D721Med (cell line): ENCODE measurements at places on chromosomes 3 and 15.

GRCh38 chr3:176914764-176915163 is 282.5 kb downstream of the TBL1XR1 start:
- no peak for DNase-seq

DNA sequence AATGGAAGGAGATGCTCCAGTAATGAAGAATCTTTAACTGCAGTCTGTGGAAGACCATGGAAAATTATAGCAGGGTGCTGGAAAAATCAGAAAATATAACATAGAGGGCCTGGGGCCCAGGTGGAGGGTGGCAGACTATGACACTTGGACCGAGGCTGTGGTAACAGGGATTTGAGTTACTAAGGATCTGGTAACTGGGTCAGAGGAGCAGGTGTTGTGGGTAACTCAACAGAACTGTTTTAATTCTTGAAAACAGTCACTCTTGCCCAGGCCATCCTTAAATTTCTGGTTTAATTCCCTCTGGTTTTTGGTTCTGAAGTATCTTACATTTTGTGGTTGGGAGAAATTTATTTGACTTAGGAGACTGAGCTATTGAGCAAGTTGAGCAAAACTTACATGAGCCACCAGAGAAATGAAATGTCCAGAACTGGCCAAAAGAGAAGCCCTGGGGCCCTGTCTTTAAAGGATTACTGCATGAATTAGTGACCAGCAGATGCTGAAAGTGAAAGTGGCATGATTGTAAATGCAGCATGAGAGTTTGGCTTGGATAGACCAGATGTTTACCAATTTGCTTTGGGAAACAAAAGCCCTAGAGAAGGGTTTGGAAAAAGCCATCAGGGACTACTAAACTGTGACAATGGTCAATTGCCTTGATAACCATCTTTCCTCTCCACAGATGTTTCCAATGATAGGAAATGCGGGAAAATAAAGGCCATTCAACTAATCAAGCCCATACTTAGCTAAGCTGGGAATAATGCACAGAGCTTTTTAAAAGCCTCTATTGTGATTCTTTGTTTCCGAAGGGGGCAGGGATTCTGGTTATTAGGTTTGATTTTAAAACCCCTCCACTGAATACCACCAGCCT is 374.9 kb upstream of the TGFBR2 start:
- no peak for DNase-seq

- no peak for DNase-seq
Observed at GRCh38 chr3:57385498-57385897, 93.0 kb upstream of the ASB14 start.

DNA sequence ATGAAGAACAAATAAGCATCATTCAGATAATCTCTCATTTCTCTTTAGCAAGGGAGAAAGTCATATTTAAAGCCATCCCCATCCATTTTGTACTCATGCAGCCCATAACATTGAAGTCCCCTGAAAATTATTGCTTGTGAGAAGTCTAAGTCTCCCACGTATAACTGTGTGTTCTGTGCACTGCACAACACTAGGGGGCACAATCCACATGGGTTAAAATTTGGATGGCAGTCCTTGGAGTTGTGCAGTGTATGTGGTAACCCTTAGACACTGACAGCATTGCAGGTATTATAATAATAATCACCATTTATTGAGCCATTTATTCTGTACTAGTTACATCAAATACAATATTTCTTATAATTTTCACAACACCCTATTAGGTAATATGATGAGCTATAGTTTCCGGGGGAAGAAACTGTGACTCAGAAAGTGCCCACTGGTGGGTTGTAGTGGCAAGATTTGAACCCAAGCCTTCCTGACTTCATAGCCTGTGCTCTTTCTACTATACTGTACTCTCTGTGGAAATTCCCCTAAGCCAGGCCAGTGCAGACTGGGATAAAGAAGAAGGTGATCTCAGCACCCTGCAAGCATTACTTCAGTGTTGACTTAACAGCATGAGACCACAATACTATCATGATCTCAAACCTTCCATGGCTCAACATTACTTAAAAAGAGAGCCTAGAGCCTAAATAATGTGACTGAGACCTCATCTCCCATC is 15.7 kb downstream of the KCNAB1 start:
- DNase-seq, result no peak

GRCh38 chr3:187729598-187729997 is 15.7 kb downstream of the BCL6 start:
- DNase-seq, result no peak
